ENCODE measurements at places on chromosomes 6 and 20.

- no peak for DNase-seq
Measured at GRCh38 chr20:10509376-10509775, 74.3 kb downstream of the SLX4IP start.

DNA sequence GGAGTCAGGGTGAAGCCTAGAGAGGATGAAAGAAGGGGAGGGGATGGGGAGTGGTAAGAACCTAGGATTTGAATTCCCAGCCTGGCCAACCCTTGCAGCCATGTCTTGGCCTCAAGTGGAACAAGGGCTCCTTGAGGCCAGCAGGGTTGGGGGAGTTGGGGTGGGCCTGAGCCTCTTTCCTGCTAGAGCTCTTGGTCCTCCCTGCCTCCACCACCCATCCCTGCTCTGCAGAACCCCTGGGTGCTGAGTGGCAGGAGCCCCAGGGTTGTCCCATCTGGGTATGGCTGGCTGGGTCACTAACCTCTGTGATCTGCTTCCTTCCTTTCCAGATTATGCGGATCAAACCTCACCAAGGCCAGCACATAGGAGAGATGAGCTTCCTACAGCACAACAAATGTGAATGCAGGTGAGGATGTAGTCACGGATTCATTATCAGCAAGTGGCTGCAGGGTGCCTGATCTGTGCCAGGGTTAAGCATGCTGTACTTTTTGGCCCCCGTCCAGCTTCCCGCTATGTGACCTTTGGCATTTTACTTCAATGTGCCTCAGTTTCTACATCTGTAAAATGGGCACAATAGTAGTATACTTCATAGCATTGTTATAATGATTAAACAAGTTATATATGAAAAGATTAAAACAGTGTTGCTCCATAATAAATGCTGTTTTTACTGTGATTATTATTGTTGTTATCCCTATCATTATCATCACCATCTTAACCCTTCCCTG lies 8.3 kb downstream of the VEGFA start:
- DNase-seq = no peak

DNA sequence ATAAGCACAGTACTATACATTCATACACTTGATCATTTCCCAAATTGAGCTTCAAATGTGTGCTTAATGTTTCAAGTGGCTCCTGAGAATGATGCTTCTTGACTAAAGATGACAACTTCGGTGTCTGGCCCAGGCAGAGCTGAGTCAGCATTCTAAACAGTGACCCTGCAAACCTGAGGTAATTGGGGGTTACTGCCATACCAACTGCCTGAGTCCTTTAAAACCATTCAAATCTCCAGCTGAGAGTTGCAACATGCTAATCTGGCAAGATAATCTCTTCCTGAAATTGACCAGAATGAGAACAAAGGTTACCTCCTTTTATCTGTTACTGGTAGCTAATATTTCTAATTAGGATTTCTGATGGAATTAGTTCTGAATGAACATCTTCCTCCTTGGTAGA lies 8.2 kb downstream of the BACH2 start:
- DNase-seq = no peak

GRCh38 chr20:42270539-42270938 lies 652.4 kb upstream of the CHD6 start:
- no peak for DNase-seq

DNA sequence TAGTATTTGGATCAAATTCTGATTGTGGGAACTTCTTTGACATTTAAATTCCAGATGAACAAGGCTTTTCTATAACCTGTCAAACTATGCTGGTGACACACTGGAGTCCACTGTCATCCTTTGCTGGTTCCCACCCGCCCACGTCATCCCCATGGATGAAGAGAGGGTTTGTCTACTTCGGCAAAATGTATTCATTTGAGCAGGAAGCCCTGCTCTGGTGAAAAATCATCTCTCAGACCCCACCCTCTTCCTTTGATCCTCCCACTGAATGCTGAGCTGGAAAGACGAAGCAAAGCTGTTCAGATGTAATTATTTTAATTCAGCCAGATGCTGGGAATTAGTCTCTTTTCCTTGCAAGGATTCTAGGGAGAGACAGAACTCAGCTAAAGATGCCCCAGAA lies 50.5 kb downstream of the CPNE5 start:
- no peak for DNase-seq

DNA sequence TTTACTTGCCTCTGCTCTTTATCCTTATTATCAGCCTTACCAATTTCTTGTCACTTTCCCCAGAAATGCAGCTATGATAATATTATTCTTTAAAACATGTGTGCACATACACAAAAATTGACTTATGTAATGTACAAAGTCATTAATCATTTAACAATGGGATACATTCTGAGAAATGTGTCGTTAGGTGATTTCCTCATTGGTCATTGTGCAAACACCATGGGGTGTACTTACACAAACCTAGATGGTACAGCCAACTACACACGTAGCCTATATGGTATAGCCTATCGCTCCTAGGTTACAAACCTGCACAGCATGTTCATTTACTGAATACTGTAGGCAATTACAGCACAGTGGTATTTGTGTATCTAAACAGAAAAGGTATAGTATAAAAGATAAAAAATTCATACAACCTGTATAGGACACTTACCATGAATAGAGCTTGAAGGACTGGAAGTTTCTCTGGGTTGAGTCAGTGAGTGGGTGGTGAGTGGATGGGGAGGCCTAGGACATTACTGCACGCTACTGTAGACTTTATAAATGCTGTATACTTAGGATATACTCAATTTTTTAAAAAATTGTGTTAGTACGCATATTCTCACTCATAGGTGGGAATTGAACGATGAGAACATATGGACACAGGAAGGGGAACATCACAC lies 56.9 kb downstream of the HIVEP1 start:
- DNase-seq = no peak

DNA sequence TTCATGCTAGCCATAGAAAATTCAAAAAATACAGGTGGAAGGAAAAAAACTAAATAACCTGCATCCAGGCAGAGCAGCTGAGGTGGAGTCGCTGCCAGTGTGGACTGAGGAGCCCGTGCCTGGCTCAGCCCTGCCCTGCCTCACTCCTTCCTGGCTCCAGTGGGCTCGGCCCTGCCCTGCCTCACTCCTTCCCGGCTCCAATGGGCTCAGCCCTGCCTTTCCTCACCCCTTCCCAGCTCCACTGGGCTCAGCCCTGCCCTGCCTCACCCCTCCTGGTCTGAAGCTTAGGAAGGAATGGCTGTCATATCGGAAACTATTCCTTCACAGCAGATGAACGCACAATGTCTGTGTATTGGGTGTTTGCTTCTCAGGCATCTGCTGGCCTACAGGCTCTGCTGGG lies 142.1 kb downstream of the SMOC2 start:
- no peak for DNase-seq

GRCh38 chr6:117840541-117840983 lies 66.5 kb upstream of the SLC35F1 start:
- DNase-seq = no peak

DNA sequence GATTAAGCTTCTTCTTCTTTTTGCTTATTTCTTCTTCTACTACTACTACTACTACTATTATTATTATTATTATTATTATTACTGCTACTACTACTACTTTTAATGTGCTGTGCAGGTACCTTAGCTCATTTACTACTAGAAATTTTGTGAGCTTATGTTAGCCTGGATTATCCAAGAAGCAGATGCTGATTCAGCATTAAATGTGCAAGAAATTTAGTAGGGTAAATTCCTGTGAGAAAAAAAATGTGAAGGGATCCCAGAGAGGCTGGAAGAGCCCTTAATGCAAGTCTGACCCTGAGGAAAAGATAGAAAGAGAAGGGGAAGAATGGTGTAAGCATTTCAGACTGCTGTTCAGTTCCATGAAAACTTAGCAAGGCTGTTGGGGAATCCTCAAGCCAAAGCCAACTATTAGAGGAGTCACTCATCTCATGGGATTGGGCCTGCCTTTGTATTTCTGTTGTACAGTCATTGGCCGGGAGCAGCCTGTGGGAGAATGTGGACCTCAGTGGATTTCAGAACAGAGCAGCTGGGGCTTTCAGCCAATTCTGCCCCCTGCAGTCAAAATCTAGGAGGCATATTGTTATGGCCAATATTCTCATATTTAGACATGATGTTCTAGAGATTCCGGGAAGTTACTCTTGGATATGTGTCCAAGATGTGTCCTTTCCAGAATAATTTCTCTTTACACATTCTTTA lies 37.2 kb upstream of the TSPYL1 start:
- no peak for DNase-seq

DNA sequence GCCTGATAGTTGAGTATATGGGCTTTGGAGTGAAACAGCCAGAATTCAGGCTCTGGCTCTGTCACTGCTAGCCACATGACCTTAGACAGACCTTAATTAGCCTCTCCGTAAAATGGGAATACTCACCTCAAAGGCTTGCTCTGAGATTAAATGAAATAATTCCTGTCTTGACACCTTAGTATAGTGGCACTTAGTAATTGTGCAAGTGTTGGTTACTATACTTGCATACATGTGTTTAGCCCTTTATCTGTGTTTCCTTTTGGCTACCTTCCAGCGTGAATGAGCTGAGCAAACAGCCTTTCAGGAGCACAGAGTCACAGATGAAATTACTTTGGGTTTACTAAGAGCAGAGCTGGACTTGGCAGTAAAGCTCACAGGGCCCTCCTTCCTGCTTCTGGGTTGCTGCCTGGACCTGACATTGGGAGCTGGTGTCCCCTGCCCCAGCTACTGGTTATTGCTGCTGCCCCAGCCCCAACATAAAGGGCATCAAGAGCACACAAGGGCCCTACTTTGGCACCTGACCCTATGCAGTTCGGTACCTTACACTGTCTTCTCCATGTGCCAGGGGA lies 32.8 kb downstream of the CD164 start:
- peak; percentile 19 for DNase-seq

GRCh38 chr6:24464253-24465038 lies 24.9 kb downstream of the GPLD1 start:
- DNase-seq = no peak

- no peak for DNase-seq
Measured at GRCh38 chr6:33950891-33951889, 147.4 kb upstream of the MLN start.

GRCh38 chr6:113277111-113277510 lies 580.0 kb upstream of the MARCKS start:
- DNase-seq = no peak

GRCh38 chr20:7657569-7657968 lies 282.7 kb downstream of the HAO1 start:
- no peak for DNase-seq

GRCh38 chr6:81813305-81813704 lies 60.8 kb upstream of the TENT5A start:
- DNase-seq = no peak

DNA sequence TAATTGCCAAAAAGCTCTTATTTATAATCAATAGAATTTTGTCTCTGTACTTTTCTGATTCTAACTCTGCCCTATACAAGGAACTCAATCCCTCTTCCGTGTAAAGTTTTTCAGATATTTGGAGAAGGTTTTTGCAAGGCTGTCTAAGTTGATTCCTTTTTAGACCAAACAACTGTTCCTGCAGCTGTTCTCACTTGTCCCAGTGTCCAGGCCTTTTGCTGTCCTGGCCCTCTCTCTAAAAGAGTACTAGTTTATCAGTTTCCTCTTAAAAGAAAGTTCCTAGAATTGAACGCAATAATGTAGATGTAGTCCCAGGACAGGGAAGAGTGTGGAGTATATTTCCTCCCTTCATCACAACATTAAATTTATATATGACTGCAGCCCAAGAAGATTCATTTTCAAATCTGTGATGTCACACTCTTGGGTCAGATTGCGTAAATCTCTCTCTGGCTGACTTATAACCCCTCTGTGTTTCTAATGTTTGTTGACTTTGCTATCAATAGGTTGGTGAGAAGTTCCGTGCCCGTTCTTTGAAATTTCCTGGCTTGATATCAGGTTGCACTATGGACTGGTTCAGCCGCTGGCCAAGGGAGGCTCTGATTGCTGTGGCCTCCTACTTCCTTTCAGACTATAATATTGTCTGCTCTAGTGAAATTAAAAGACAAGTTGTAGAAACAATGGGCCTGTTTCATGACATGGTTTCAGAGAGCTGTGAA lies 139.4 kb upstream of the GLP1R start:
- no peak for DNase-seq

DNA sequence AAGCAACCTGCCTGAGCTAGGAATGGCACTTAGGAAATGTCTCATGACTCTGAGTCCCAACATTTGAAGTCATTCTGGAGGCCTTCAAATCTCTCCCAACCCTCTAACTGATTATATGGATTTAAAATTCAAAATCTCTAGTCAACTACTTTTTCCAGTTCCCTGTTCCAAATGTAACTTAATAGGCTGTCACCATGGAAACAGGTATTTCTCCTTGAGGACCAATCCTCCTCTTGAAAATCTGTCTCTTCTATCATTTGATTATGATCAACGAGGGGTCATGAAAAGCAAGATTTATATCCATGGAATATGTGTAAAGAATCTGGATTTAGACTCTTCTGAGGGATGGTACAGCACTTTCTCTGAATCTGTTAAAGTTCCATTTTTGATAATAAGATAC lies 127.3 kb upstream of the DTNBP1 start:
- no peak for DNase-seq

DNA sequence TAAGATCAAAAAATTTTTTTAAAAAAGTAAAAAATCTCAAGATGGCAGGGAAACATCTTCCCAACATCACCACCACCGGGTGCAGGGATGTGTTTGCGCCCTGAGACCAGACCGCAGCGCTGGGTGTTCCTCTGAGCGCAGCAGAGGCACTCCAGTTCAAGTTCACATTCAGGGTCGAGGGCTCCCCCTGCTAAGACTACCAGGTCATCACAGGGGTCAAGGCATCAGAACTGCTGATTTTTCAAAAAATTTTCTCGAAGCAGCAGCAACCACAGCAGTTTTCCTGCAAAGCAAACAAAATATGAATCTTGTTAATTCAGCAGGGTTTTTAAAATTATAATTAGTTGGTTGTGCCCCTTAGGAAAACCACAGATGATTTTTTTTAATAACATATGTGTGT lies 83.1 kb downstream of the MYLK4 start:
- no peak for DNase-seq

DNA sequence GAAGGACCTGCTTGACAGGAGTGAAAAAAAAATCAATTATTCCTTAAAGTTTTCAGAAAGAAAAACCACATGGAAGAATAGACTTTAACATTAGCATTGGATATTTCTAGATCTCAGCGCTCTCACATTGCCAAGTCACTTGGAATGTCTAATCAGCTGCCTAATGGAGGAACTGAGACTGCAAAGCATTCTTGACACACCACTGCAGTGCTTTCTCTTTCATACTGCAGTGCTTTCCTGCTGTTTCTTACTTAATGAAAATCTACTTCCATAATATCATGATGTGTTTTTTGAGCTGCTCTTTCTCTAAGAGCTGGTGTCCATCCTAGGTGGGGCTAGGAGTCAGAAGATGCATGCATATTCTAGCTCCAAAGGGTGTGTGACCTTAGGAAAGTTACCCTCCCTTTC lies 20.4 kb upstream of the MCM3 start:
- DNase-seq = no peak

- no peak for DNase-seq
Measured at GRCh38 chr6:136330634-136331033, 41.0 kb upstream of the BCLAF1 start.

DNA sequence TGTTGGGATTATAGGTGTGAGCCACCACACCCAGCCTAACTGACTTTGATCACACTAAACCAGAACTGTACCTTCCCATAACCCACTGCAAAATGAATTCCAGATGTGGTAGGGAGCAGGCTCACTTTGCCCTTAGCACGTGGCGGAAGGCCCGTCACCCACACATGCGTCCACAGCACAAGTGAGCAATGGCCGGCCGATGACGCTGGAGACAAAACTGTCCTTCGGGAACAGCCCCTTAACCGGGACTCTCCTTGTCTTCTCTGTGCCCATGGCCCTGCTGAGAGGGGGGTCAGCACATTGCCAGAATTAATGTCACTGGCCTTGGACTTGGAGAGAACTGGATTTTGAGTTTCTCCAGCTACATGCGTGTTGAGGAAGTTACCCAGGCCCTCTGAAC lies 107.2 kb downstream of the TOX2 start:
- DNase-seq = no peak

Data from fibroblast of skin of left biceps (primary cell).